ENCODE measurements at places on chromosomes 5 and 9.

DNA sequence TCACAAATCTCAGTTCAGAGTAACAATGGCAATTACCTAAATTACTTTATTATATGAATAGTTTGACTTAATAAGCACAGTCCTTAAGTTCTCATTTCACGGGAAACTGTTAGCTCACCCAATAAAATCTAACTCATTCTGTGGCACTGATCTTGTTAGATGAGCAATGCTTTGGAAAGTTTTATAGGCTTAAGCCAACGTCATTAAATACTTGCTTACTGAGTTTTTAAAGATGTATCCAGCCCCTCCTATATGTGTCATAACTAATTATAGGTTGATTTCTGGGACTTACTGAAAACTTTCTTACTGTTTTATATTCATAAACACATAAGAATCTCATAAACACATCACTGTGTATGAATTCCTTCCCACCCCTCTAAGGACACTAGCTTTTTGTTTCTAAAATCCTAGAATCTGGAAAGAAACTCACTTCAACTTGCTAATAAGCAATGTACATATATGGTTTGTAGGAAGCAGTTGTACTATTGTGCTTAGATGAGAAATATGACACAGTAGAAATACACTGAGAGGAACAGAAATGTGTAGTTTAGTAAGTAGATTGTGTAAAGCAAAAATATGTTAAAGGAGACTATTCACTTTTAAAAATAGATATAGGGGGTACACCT, 14.1 kb upstream of the MARCOL start:
- H3K4me3 ChIP-seq, result no peak overlapping the region
- H3K27me3 ChIP-seq, result no peaks in the 10 kb centered on the region
- DNase-seq, result no peak
- H3K36me3 ChIP-seq, result no peaks in the 10 kb centered on the region
- no peak overlapping the region for H3K27ac ChIP-seq

GRCh38 chr9:136955943-136956335, 3.9 kb downstream of the LCN12 start:
- no peak for DNase-seq
- H3K27me3 ChIP-seq, result no peaks in the 10 kb centered on the region
- H3K4me1 ChIP-seq, result peaks cover 2% of the 10 kb centered on the region
- H3K27ac ChIP-seq, result no peak overlapping the region

- no peak for DNase-seq
- H3K27me3 ChIP-seq, result no peaks in the 10 kb centered on the region
- H3K36me3 ChIP-seq, result peaks cover 31% of the 10 kb centered on the region
- no peak overlapping the region for H3K27ac ChIP-seq
- peaks cover 8% of the 10 kb centered on the region for H3K4me1 ChIP-seq
These were observed 50.5 kb downstream of the PRRT1B start for GRCh38 chr9:131595696-131596429.

GRCh38 chr5:139287890-139288635, 5.5 kb upstream of the MATR3 start:
- no peak for DNase-seq
- no peak overlapping the region for H3K4me3 ChIP-seq
- no peaks in the 10 kb centered on the region for H3K27me3 ChIP-seq
- H3K36me3 ChIP-seq, result peaks cover 32% of the 10 kb centered on the region
- H3K4me1 ChIP-seq, result peaks cover 6% of the 10 kb centered on the region

DNA sequence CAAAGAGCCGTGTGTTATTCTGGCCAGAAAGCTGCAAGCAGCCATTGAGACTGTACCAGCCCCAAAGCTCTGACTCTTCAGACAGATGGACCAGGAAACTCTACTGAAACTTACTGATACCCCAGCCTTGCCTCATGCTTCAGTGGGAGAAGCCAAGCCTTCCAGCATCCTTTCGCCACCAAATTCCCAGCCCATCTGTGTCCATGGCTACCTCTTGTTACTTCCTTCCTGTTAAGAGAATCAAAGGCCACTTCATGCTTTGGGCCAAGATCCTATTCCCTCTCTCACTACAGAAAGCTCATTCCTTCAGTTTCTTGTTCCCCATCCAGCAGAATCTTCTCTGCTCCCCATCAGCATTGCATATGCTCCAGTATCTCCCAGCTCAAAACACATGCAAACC, 46.9 kb upstream of the FREM1 start:
- H3K4me3 ChIP-seq, result no peak overlapping the region
- no peaks in the 10 kb centered on the region for H3K27me3 ChIP-seq
- H3K27ac ChIP-seq, result no peak overlapping the region
- DNase-seq, result no peak
- H3K4me1 ChIP-seq, result peaks cover 15% of the 10 kb centered on the region

DNA sequence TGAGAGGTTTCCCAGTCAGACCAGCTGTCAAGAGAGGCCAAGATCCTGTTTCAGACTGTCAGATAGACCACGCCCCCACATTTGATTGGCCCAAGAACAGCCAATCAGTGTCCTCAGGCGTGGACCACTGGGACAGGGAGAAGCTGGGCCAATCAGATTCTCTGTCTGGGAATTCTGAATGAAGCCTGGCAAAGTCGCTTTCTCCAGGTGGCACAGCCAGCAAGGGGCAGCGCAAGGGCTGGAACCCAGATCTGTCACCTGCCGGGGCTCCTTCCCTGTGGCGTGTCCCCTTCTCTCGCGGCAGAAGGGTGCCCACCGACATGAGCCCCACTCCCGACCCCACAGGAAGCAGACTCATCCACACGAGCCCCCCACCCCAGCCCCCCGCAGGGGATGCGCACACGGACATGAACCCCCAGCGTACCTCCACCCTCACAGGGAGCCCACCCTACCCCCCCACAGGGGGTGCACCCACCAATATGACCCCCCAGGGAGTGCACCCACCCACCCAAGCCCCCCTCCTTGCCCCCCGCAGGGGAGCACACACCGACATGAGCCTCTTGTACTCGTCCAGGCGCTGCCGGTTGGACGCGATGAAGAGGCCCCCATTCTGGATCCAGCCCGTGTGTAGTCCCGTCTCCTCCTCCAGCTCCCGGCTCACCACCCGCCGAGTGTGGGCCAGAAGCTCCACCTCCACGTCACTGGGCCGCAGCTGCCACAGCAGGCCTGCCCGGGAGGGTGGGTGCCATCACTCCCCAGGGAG, 6.1 kb downstream of the SARDH start:
- no peak for DNase-seq
- H3K4me1 ChIP-seq, result no peaks in the 10 kb centered on the region
- no peaks in the 10 kb centered on the region for H3K36me3 ChIP-seq
- H3K4me3 ChIP-seq, result no peak overlapping the region
- no peaks in the 10 kb centered on the region for H3K27me3 ChIP-seq

GRCh38 chr9:125971050-125971449, 223.9 kb downstream of the PBX3 start:
- no peak for DNase-seq
- no peaks in the 10 kb centered on the region for H3K4me1 ChIP-seq
- H3K36me3 ChIP-seq, result peaks cover 2% of the 10 kb centered on the region
- no peak overlapping the region for H3K27ac ChIP-seq
- H3K27me3 ChIP-seq, result no peaks in the 10 kb centered on the region
- H3K4me3 ChIP-seq, result no peak overlapping the region

DNA sequence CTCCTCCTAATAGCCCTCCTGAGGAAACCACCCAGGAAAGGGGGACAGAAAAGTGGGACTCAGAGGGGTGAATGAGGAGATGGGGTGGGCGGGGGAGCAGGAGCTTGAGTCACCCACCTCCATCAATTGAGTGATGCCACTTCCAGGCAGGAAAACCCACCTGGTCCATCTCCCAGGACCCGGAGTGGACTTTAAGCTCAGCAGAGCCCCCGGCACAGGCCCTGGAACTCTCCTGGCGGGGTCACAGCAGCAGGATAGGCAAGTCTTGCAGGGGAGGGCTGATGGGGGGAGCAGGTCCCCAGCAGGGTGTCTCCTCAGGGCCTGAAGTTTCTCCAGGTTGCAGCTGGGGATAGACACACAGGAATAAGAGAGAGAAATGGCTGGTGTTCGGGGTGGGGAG, 40.8 kb downstream of the LHX2 start:
- peaks cover 4% of the 10 kb centered on the region for H3K4me1 ChIP-seq
- H3K36me3 ChIP-seq, result no peaks in the 10 kb centered on the region
- H3K27ac ChIP-seq, result no peak overlapping the region
- no peak for DNase-seq
- H3K4me3 ChIP-seq, result no peak overlapping the region
- peaks cover 45% of the 10 kb centered on the region for H3K27me3 ChIP-seq

GRCh38 chr5:103259705-103260355, 1.3 kb downstream of the MACIR start:
- H3K36me3 ChIP-seq, result no peaks in the 10 kb centered on the region
- peak overlapping the region; percentile 97 for H3K4me3 ChIP-seq
- peak overlapping the region; percentile 80 for H3K27ac ChIP-seq
- no peak for DNase-seq
- peaks cover 12% of the 10 kb centered on the region for H3K27me3 ChIP-seq

- DNase-seq, result peak; percentile 30
- H3K36me3 ChIP-seq, result peaks cover 74% of the 10 kb centered on the region
- no peaks in the 10 kb centered on the region for H3K27me3 ChIP-seq
- peaks cover 35% of the 10 kb centered on the region for H3K4me1 ChIP-seq
- no peak overlapping the region for H3K4me3 ChIP-seq
- H3K27ac ChIP-seq, result no peak overlapping the region
These were observed 9.5 kb downstream of the MTRR start for GRCh38 chr5:7878381-7878873.

GRCh38 chr9:135689011-135689410, 10.3 kb downstream of the SOHLH1 start:
- no peaks in the 10 kb centered on the region for H3K4me1 ChIP-seq
- H3K4me3 ChIP-seq, result no peak overlapping the region
- no peaks in the 10 kb centered on the region for H3K27me3 ChIP-seq

- H3K4me3 ChIP-seq, result peak overlapping the region; percentile 95
- no peaks in the 10 kb centered on the region for H3K27me3 ChIP-seq
- H3K4me1 ChIP-seq, result peaks cover 63% of the 10 kb centered on the region
- H3K27ac ChIP-seq, result peak overlapping the region; percentile 99
- H3K36me3 ChIP-seq, result peaks cover 26% of the 10 kb centered on the region
- DNase-seq, result no peak
These were observed 577 bp downstream of the RNF145 start for GRCh38 chr5:159208514-159209437.

- H3K27ac ChIP-seq, result no peak overlapping the region
- no peak overlapping the region for H3K4me3 ChIP-seq
- no peaks in the 10 kb centered on the region for H3K4me1 ChIP-seq
- DNase-seq, result no peak
These were observed 1875.9 kb upstream of the CDH9 start for GRCh38 chr5:28914297-28914696.

DNA sequence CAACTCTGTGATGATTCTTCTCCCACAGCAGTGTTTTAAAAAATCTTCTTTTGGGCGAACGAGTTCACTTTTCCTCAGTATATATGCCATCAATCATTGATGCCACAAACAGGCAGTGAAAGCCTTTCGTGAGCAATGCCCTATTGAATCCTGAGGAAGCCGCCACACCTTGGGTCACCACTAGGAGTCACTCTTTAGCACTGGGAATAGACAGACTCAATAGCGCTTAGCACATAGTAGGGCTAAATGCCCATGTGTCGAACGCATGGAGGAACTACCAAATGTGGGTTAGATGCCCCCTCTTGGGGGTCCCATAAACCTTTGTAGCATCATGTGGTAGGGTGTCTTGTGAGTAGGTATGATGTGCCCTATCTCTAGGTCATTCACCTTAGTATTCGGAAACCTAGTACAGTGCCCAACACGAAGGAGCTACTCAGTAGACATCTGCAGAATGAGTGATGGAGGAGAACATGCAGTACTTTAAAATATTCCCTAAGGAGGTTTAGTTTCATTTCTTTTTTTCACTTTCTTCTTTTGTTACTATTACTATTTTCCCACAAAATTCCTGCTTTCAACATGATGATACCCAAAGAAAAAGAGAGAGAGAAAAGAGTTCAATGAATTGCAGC, 603.7 kb downstream of the BNC2 start:
- no peaks in the 10 kb centered on the region for H3K27me3 ChIP-seq
- H3K27ac ChIP-seq, result no peak overlapping the region
- DNase-seq, result no peak
- H3K36me3 ChIP-seq, result no peaks in the 10 kb centered on the region
- H3K4me3 ChIP-seq, result no peak overlapping the region

- no peak overlapping the region for H3K27ac ChIP-seq
- H3K4me3 ChIP-seq, result no peak overlapping the region
- peaks cover 8% of the 10 kb centered on the region for H3K4me1 ChIP-seq
- no peaks in the 10 kb centered on the region for H3K36me3 ChIP-seq
- peaks cover 2% of the 10 kb centered on the region for H3K27me3 ChIP-seq
These were observed 121.8 kb downstream of the C5orf15 start for GRCh38 chr5:133846478-133847226.

- no peak overlapping the region for H3K4me3 ChIP-seq
- H3K27me3 ChIP-seq, result peaks cover 10% of the 10 kb centered on the region
- H3K36me3 ChIP-seq, result no peaks in the 10 kb centered on the region
- H3K27ac ChIP-seq, result no peak overlapping the region
These were observed 176.6 kb downstream of the GABBR2 start for GRCh38 chr9:98532147-98532546.

DNA sequence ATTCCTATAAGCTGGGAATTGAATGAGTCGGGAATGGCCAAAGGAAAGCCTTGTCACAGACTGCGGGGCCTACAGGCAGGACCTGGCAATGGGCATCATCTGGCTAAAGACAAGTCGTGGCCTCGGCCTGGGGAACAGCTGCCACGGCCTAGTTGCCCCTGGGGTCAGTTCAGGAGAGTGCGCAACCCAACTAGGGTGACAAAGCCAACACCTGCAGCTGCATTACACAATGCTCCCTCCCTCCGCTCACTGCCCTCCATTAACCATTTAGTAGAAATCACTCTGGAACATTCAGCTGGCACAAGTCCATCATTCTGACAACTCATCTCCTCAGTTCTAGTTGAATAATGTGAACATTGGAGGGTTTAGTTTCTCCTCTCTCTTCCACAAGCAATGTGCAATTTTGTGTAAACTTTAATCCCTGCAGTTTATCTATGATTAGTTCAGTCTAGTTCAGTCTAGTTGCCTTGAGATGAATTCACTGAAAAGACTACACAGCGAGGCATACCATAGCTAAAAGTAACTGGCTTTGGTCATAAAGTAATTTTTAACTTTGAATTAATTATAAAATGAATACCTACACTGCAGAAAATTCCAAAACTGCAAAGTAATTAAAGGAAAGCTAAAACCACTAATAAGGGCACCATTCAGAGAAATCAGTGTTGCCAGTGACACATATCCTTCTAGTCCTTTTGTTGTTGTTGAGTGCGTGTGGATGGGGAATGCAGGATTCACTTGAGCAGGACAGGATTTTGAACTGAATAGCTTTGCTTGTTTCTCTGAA, 5.1 kb downstream of the GLDC start:
- no peak overlapping the region for H3K27ac ChIP-seq
- DNase-seq, result no peak
- H3K4me3 ChIP-seq, result no peak overlapping the region
- H3K27me3 ChIP-seq, result peaks cover 48% of the 10 kb centered on the region
- no peaks in the 10 kb centered on the region for H3K36me3 ChIP-seq
- H3K4me1 ChIP-seq, result peaks cover 8% of the 10 kb centered on the region

GRCh38 chr9:129602598-129603415, 18.1 kb downstream of the C9orf50 start:
- DNase-seq, result no peak
- no peak overlapping the region for H3K27ac ChIP-seq
- H3K4me3 ChIP-seq, result no peak overlapping the region
- H3K27me3 ChIP-seq, result peaks cover 4% of the 10 kb centered on the region

Data from T-helper 2 cell treated with Interferon-gamma antibody and Interleukin-4, amounts not matched to agents 5 μg/mL and 100 μg/mL, for 36 hours (primary cell).